Upper lobe of right lung (tissue), 1 donor: ENCODE measurements at places on chromosomes 13 and 19. TPM values are rescaled to one million over a fixed set of nuclear protein-coding genes. Genes with fewer than 3 reads are reported as not detected.

GRCh38 chr13:97043302-97043701, 49.0 kb upstream of the OXGR1 start:
- DNase-seq, result no peak

DNA sequence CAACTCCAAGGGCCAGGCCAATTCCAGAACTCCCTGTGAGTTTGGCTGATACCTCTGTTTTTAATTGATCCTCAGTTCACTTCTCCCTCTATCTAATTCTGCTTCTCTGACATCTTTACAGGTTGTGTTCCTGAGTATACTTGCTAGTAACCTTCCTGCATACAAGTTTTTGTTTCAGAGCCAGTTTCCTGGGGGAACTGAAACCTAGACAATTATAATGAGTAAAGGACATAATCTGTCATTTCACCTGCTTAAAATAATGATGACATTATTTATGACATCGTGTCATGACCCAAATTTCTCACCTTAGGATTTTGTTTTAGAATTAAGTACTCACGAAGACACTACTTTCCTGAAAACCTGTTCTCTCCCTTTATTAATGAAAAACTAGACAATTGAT, 12.5 kb upstream of the MYCBP2 start:
- no peak for DNase-seq

GRCh38 chr19:55259540-55260210, 858 bp upstream of the PPP6R1 start:
- no peak for DNase-seq

- no peak for DNase-seq
Measured at GRCh38 chr13:99496184-99497142, 4.8 kb upstream of the TM9SF2 start.

GRCh38 chr13:80309926-80310325, 31.0 kb downstream of the SPRY2 start:
- no peak for DNase-seq

DNA sequence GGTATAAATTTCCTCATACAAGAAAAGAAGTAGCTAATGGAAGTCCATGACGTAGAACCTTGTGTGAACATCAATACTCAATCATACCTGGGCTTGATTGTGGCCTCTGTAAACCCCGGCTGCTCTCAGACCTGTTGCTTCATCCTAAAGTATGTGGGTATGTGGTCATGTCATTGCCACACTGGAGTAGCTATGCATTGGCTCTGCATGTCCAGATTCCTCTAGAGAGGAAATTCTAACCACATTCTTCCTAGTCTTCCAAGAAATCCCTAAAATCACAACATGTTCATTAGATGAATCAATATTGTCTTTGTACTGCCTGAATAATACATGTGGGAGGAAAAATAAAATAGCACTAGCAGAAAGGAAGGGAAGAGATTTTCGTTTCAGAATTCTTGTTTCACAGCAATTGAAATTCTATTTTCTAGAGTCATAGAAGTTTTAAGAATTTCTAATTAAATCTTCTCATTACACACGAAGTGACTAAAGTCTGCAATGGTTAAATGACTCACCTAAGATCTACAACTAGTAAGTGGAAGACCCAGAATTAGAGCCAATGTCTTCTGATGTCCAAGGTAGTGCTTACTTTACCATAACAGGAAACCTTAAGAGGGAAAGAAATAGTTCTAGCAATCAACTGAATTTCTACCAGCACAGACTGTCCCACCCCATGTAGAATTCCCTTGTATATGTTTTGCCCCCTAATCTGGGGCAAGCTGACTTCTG, 28.0 kb downstream of the RXFP2 start:
- no peak for DNase-seq

DNA sequence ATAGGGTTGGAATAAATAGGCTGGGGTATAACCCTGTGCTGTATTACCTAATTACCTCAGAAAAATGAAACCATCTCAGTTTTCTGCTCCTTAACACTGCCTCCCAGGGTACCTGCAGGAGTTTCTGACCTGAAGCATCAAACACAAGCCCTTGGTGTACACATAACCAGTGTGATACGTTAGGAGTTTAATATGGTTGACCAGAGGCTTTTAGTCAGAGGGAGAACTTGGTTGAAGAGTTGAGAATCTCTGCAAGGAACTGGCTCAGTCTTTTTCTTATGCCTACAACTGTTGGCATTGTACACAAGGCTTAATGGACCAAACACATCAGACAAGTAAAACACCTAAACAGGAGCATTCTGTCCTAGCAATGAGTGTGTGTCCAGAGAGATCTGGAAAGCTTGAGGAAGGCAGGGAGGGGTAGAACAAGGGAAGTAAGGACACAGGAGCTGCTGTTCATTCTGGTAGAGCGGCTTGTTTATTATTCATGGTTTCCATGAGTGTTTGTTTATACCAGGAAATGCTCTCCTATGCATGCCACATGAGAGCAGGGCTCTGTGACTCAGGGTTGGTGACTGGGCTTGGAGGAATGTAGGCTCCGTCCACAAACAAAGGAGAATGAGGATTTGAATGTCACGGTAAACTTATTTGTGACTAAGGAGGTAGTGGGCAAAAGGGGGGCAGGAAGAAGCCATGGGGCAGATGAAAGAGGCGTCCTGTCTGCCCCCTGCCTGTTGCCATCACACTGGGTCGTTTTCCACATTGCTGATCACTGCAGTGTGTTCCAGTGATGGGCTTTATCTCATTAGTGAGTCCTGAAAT, 11.9 kb upstream of the SPATA13 start:
- no peak for DNase-seq

PSG1 gene
- not detected for total RNA-seq

NLRP5 gene
- total RNA-seq, result not detected
